Body of pancreas (tissue), 4 donors: ENCODE measurements at places on chromosomes 4 and X. TPM values are rescaled to one million over a fixed set of nuclear protein-coding genes. Genes with fewer than 3 reads are reported as not detected.

Gene GJB1
- 24.7 TPM for total RNA-seq

GRCh38 chr4:140529434-140529833 is 5.5 kb downstream of the ELMOD2 start:
- DNase-seq, result no peak

Gene SPARCL1
- 141 TPM for total RNA-seq

GRCh38 chrX:70808942-70809940 is 99.3 kb downstream of the TEX11 start:
- DNase-seq, result no peak

Gene MAGEB3
- total RNA-seq, result not detected

Gene MTTP
- not detected for total RNA-seq

DNA sequence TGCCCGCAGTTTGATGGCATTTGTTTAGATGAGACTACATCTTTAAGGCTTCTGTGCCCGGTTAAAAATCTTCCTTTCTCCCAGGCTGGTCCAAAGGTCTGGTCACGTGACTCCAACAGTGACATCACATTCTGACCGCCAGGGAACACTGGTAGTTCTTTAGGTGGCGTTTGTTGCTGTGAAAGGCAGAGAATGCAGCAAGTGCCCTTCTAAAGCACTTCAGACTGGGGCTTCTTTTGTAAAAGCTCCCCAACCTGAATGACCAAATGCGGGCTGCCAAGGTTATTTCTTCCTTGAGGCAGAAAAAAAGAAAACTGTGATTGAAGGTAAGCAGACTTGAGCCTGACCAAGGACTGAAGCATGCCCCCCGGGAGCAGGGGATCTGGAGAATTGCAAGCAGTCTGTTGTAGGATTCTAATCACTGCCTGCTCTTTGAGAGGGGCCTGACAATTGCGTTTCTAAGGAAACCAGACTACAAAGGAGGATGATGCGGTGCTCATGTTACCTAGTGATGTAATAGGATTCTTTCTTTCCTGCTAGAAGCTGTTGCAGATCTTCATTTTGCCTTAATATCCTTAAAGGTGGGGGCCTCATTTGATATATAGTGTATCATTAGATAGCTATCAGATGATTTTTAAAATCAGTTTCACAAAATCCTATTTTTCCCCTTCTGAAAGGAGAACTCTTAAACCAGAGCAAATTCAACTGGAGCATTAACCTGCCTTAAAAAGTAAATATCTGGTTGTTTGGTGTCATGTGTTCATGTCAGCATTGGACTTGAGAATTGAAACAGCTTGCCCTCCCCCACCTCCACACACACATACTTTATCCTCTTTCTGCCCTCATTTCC is 133.1 kb downstream of the AKAP4 start:
- DNase-seq, result peak; percentile 38

Gene RAB33A
- total RNA-seq, result not detected

Gene ADAMTS3
- 0.26 TPM for total RNA-seq

Gene RTL3
- total RNA-seq, result 0.52 TPM

Gene TBC1D9
- 11.2 TPM for total RNA-seq

GRCh38 chrX:10216208-10216607 is 59.4 kb downstream of the CLCN4 start:
- no peak for DNase-seq

DNA sequence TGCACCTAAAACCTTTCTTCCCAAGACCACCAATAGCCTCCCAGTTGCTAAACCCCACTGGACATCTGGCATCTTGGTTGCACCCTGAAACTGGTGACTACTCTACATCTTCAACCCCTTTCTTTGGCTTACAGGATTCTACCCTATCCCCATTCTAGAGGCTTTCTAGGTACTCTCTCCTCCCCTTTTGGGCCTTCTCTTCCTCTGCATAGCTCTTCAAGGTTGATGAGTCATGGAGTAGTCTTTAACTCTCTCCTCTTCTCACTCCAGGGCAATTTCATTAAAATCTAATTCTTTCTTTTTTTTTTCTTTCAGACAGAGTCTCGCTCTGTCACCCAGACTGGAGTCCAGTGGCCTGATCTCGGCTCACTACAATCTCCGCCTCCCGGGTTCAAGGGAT is 16.8 kb downstream of the APOO start:
- no peak for DNase-seq

GRCh38 chr4:122178961-122179360 is 26.8 kb downstream of the BLTP1 start:
- no peak for DNase-seq

Gene SYN1
- 0.26 TPM for total RNA-seq

- DNase-seq, result no peak
Observed at GRCh38 chr4:100828986-100829685, 311.3 kb upstream of the EMCN start.
